Hepatocyte (in vitro differentiated cells): ENCODE measurements at places on chromosomes 12 and 14. TPM values are rescaled to one million over a fixed set of nuclear protein-coding genes. Genes with fewer than 3 reads are reported as not detected.
A peak's percentile ranks its signal among the peaks of the same experiment; 100 is the strongest.

DNA sequence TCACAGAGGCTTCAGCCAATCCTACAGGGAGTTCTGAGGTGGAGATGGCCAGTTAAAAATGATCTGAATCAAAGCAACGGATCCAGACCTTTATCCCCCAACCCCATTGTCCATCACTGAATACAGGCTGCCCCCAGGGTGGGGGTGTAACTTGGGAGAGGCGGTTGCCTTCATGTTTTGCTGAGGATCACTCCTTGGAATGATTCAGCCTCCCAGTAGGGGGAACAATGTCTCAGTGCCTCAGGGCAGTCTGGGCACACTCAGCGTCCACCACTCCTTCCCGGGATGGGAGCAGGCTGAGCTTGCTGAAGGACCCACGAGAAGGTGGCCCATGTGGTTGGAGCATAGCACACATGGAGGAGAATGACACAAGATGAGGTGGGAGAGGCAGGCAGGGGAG is 60.2 kb downstream of the RFX4 start:
- no peak for DNase-seq

Gene ZNF891
- 2.2 TPM in 2 replicates for total RNA-seq

Gene CACNA1C
- 3.8 and 4.0 TPM in 2 replicates for total RNA-seq

DNA sequence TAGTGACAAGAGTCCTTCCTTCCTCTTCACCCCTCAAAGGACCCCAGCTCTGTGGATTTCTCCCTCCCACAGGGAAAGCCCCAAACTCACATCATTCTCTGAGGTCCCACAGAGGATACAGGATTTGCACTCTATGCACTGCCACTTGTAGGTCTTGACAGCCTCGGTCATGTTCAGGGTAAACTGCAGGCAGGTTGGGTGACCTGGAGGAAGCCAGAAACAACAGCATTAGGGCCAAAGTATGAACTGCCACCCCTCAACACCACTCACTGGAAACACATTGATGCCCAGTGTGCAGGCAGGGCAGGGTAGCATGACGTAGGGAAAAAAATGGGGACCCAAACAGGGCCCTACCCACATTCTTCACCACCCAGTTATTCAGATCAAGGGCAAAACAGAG is 264.4 kb downstream of the DPF3 start:
- DNase-seq = no peak

Gene TDRD9
- 0.73 and 2.2 TPM in 2 replicates for total RNA-seq

GRCh38 chr14:60723907-60724618 is at the start of gene SIX4:
SIX4 (minus strand) TSS chr14:60724351; CDS start chr14:60724074, 277 bp downstream.
- peak; percentile 87 for DNase-seq

DNA sequence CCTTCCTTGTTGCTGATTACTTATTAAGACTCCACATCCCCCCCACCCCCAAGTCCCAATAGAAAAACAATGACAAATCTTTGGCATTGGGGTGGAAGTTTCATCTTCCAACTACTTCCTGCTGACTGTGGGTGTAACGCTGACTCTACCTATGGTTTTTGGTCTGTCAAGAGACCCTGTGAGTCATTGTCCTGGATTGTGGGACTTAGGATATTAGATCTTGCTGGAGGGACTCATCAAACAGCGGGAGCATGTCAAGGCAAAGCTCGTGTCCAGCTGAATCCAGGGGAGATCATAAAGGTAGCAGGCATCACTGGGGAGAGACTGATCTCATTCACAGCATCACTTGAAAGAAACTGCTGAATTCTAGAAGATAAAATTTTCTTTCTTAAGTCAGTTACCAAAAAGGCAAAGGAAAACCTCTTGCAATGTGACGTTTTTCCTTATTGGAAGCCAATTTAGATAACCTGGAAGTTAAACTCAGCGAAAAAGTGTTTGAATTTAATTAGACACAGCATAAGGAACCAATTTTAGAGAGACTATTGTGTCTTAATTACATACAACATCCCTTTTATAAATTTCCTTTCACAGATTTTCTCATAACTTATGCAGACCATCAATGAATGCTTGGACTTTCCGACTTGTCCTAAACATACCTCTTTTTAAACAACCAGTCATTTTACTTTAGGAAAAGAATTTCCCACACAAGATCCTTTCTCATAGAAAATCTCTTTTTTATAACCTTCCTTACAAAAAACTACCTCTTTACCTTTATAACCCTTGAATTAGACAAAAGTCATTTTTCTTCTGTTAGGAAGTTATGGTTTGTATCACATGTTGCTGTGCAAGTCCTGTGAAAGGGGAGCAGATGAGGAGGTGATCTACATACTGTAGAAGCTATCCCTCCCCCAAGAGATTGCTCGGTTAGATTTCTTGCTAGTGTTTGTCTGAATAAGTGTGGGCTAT is 94.6 kb upstream of the SCAF11 start:
- no peak for DNase-seq

- no peak for DNase-seq
Observed at GRCh38 chr14:74584951-74585350, 27.1 kb downstream of the LTBP2 start.

- no peak for DNase-seq
Observed at GRCh38 chr14:33846100-33846824, 104.6 kb downstream of the EGLN3 start.

DNA sequence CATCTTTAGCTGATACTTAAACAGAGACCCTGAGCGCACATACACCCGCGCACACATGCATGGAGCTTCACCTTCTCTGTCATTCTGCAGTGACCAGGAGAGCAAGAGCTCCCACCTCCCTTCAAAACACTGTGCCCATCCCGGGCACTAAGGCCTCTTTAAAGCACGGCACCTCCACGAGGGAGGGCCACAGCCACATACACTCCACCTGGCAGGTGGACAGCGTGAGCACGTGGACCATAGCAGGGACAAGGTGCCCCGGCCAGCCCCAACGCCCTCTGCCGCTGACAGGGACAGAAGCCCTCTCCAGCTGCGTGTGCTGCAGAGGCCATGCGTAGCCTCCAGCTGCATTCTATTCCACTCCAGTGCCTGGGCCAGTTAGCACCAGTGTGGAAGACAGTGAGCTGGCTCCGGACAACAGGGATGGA is 5.4 kb downstream of the GAPDH start:
- DNase-seq = no peak

DNA sequence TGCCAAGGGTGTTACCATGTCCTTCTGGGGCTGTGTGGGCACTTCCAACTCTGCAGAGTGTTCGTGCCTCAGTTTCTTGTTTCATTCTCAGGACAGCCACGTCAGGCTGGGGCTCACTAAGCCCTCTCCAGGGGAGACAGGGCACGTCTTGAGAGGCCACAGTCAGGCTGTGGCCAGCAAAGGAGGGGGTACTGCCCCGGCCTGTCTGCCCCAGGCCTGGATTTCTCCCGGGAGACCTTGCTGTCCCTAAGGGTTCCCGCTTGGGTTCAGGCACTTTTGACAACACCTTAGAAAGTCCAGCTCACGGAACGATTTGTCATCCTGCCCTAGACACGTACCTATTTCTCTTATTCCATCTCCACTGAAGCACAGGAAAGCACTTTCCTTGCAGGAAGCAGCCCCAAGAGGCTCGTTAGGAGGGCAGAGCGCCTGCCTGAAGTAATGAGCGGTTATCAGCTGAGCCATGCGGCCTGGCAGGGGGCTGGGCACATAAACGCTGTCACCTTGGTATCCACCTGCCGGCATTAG is 290.4 kb upstream of the RTL1 start:
- no peak for DNase-seq

GRCh38 chr14:81127785-81128184 is 93.0 kb downstream of the GTF2A1 start:
- no peak for DNase-seq

- peak; percentile 84 for DNase-seq
Observed at GRCh38 chr14:104171029-104171697, 32.8 kb downstream of the KIF26A start.

DNA sequence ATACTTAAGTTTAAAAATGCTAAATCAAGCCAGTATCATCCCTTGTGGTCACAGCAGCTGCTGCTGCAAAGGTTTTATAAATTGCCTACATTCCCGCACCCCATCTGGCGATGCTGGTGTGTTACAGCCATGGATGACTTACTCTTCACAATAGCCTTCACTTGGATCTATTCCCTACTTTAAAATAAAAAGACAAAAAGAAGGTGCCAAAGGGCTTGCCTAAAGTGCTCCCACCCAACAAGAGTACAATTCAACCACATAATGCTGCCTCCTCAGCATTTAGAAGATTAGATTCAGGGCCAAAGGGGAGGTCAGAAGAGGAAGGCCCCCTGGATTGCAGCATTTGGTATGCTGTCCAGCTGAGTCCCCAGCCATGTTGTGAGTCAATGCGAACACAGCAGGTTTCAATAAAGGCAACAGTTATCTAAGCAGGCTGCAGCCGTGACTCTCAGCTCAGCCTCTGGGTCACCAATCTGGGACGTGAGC is 176.1 kb downstream of the DAD1 start:
- no peak for DNase-seq

DNA sequence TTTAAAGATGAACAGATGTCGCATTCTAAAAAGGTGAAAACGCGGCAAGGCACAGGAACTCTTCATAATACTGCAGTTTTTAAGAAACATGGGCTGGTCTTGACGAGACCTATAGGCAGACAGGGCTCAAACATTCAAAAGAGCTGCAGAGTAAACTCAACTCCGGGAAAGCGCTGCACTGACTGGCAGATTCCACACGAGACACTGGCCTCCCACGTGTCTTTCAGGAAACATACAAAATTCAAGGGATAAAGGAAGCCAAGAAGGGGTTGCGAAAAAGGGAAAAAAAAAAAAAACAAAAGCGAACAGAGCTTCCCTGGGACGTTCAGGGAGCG is 614 bp upstream of the ARF6 start:
- DNase-seq = peak; percentile 83

- no peak for DNase-seq
Observed at GRCh38 chr12:84840356-84840755, 72.2 kb downstream of the SLC6A15 start.

DNA sequence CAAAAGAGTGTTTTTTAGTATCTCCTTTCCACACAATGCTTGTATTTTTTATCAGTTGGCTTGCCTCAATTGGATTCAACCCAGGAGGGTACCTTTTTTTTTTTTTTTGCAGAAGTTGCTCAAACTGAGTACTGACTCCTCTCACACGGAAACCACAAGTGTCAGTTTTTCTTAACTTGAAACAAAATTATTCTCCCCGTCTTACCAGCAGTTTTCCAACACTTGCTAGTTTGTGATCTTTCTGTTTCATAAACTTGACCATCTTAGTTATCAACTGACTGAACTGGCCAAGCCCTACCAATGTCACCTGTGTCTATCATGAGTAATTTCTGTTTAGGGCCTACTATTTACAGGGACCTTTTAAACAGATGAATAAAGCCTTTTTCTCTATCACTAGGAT is 34.1 kb upstream of the ITPR2 start:
- no peak for DNase-seq

Gene SYT1
- 1.8 and 2.5 TPM in 2 replicates for total RNA-seq

GRCh38 chr12:10021342-10021741 is 9.1 kb upstream of the CLEC9A start:
- DNase-seq = no peak

Gene MYL2
- total RNA-seq = not detected in 2 replicates

- no peak for DNase-seq
Observed at GRCh38 chr12:68374307-68374982, 42.3 kb upstream of the MDM1 start.

- no peak for DNase-seq
Observed at GRCh38 chr12:42728770-42729534, 139.4 kb upstream of the PRICKLE1 start.

Gene KRR1
- total RNA-seq = 28.2 and 42.8 TPM in 2 replicates

GRCh38 chr12:52057638-52058576 is 6.7 kb downstream of the NR4A1 start:
- no peak for DNase-seq

Gene SPX
- 0.63 and 1.3 TPM in 2 replicates for total RNA-seq

DNA sequence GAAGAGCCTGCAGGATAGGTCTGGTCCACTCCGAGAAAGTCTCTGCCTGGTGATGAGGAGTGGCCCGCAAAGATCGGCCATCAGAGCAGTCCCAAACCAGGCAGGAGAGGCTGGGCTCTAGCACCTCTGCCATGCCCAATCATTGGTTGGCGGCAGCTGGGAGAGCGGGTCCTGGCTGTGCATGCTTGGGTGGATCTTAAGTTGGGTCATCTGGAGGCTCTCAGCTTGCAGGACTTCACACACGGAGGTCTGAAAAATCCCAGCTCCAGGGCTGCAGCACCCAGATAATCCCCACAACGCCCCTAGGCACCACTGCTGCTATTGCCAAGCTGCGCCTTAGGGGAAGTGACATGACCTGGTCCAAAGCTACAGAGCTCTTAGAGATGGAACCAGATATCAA is 766.7 kb upstream of the TBX3 start:
- DNase-seq = no peak

Gene LGR5
- total RNA-seq = 5.7 and 7.2 TPM in 2 replicates

GRCh38 chr12:108969622-108970021 is 51.2 kb downstream of the SVOP start:
- DNase-seq = no peak

Gene PRR4
- 2.5 and 6.4 TPM in 2 replicates for total RNA-seq

DNA sequence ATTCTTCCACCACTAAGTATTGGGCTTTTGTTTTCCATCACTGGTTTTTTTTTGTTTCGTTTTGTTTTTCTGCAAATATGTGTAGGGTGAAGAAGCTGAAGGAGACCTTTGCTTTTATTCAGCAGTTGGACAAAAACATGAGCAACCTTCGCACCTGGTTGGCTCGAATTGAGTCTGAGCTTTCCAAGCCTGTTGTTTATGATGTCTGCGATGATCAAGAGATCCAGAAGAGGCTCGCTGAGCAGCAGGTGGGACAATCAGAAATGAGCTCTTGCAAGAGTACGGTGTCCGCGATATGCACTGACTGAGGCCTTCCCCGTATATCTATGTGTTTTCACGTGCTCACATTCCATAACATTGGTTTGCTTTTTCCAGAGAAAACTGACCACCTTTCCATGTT is 91.5 kb downstream of the ESR2 start:
- DNase-seq = no peak

DNA sequence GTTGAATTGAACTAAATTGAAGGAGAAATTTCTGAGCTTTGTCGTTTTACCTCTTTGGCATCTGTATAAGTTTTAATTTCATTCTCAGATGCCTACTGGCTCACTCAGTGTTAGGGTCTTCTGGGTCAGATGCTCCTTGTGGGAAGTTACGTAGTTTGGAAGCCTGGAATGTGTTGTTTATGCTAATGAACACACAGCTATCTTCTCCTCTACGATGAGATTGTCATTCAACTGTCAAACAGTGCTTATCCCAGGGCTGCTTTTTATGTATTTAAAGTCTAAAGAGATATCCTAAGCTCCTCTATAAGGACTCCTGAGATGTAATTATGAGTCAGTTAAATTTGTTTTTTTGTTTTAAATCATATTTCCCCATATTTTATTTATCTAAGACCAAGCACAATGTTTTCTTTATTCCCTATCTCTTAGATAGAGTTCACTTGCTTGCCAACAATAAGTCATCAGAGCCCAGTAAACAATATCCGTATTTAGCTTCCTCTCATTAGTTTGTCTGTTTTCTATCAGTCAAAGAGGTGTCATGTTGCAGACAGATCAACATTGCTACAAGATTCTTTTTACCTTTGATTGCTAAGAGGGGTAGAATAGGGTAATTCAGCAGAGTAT is 368.0 kb upstream of the PDE3A start:
- DNase-seq = no peak

- no peak for DNase-seq
Observed at GRCh38 chr12:12721814-12722434, 4.8 kb downstream of the CDKN1B start.

Gene OAS2
- 0.44 and 0.50 TPM in 2 replicates for total RNA-seq

Gene GPR68
- total RNA-seq = 0.20 and 0.44 TPM in 2 replicates

- DNase-seq = no peak
Observed at GRCh38 chr12:3164454-3165077, 87.4 kb downstream of the TSPAN9 start.
